ENCODE measurements at places on chromosomes 2 and 18. TPM values are rescaled to one million over a fixed set of nuclear protein-coding genes. Genes with fewer than 3 reads are reported as not detected.

Gene NEU2
- total RNA-seq: not detected

Gene CENPO
- 39.9 TPM for total RNA-seq

Gene CRACDL
- total RNA-seq: 0.31 TPM

Gene ANO7
- 2.1 TPM for total RNA-seq

Gene ALPP
- total RNA-seq: not detected

Gene TUBA3E
- total RNA-seq: not detected

Gene MYO7B
- total RNA-seq: 0.14 TPM

Gene TRIM43
- total RNA-seq: not detected

Gene CCDC74A
- 7.0 TPM for total RNA-seq

Gene TEKT4
- not detected for total RNA-seq

Gene C1QL2
- total RNA-seq: not detected

Gene STARD6
- not detected for total RNA-seq

Gene C2orf74
- total RNA-seq: 15.9 TPM

Gene STK39
- total RNA-seq: 55.4 TPM

Gene MAP4K3
- 9.9 TPM for total RNA-seq

Gene ASB18
- total RNA-seq: not detected

Gene CRYGC
- total RNA-seq: not detected

Gene ACAA2
- 78.4 TPM for total RNA-seq

Gene GCG
- not detected for total RNA-seq

Gene ING5
- 35.7 TPM for total RNA-seq

Gene ALK
- total RNA-seq: not detected

Gene INHBB
- total RNA-seq: not detected

Gene GATA6
- total RNA-seq: 0.07 TPM

Gene ERMN
- total RNA-seq: 0.82 TPM

Gene SKA1
- total RNA-seq: 46.0 TPM

Gene TUBA4A
- 219 TPM for total RNA-seq

Gene GALNT13
- not detected for total RNA-seq

Gene ARHGEF4
- 0.58 TPM for total RNA-seq

Gene DHRS9
- 5.4 TPM for total RNA-seq

Gene DYSF
- total RNA-seq: not detected

Gene GALR1
- total RNA-seq: not detected

Gene IL1F10
- total RNA-seq: not detected

Gene LIMS4
- total RNA-seq: 3.3 TPM

Gene GORASP2
- total RNA-seq: 64.5 TPM

Gene FOSL2
- total RNA-seq: 172 TPM

Gene HOXD13
- total RNA-seq: not detected

Gene SERPINB3
- total RNA-seq: not detected

Gene EVX2
- not detected for total RNA-seq

Gene CHST10
- 4.7 TPM for total RNA-seq
